ENCODE measurements at places on chromosomes 12 and 14. TPM values are rescaled to one million over a fixed set of nuclear protein-coding genes. Genes with fewer than 3 reads are reported as not detected.

INHBC gene
- not detected for polyA plus RNA-seq

TRMT61A gene
- 12.4 TPM for polyA plus RNA-seq

HOXC12 gene
- not detected for polyA plus RNA-seq

SLC10A1 gene
- polyA plus RNA-seq, result not detected

MYBPC1 gene
- 0.16 TPM for polyA plus RNA-seq

NXPH4 gene
- not detected for polyA plus RNA-seq

PRB2 gene
- not detected for polyA plus RNA-seq

GRCh38 chr12:58541300-58541690 is 379.0 kb downstream of the LRIG3 start:
- H3K27ac ChIP-seq, result no peak overlapping the region
- H3K36me3 ChIP-seq, result no peaks in the 10 kb centered on the region
- DNase-seq, result no peak
- H3K4me1 ChIP-seq, result no peaks in the 10 kb centered on the region
- H3K4me3 ChIP-seq, result no peak overlapping the region
- H3K27me3 ChIP-seq, result no peaks in the 10 kb centered on the region

DNA sequence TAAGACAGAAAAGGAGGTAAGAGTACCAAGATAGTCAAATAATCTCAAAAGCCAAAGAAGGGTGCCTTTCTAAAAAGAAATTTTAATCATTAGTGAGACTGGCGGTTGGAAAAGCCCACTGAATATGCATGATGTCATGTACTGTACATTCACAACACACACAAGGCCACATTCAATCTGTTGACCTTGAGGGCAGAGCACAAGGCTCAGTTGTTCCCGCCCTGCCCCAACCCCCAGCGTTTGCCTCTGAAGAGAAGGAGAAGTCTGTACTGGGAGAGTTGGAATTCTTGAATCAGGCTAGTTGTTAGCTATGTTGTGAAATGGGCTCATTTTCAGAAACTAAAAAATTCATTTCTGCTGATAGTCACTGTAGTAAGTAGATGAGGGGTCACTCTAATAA is 50.2 kb upstream of the NID2 start:
- no peak overlapping the region for H3K4me3 ChIP-seq
- no peak overlapping the region for H3K27ac ChIP-seq
- no peaks in the 10 kb centered on the region for H3K4me1 ChIP-seq
- no peaks in the 10 kb centered on the region for H3K27me3 ChIP-seq
- no peaks in the 10 kb centered on the region for H3K36me3 ChIP-seq

GRCh38 chr14:99205086-99205688 is 66.8 kb downstream of the BCL11B start:
- no peak for DNase-seq
- H3K4me1 ChIP-seq, result no peaks in the 10 kb centered on the region
- H3K27me3 ChIP-seq, result no peaks in the 10 kb centered on the region

- H3K27me3 ChIP-seq, result no peaks in the 10 kb centered on the region
- no peak overlapping the region for H3K27ac ChIP-seq
- H3K4me3 ChIP-seq, result no peak overlapping the region
- no peak for DNase-seq
These were observed 77.8 kb downstream of the HECTD4 start for GRCh38 chr12:112304436-112304835.

GRCh38 chr12:61220337-61220736 is 1039.9 kb upstream of the USP15 start:
- no peak overlapping the region for H3K27ac ChIP-seq
- H3K4me1 ChIP-seq, result no peaks in the 10 kb centered on the region
- no peaks in the 10 kb centered on the region for H3K36me3 ChIP-seq
- H3K4me3 ChIP-seq, result no peak overlapping the region
- H3K27me3 ChIP-seq, result no peaks in the 10 kb centered on the region
- DNase-seq, result no peak

DNA sequence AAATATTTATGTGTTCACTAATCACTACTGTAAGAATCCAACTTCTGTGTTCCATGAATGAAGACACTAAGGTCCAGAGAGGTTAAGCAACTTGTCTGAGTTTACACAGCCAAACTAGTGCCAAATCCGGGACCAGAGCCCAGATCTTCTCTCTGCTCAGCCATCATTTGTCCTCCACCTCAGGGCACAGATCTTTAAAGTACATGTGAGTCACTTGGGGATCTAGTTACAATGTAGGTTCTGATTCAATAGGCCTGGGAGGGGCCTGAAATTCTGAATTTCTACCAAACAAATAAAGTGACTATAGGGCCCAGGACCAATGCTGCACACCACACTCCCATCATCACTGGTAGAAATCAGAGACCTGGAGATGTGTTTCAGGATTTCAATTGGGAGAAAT is 162.9 kb downstream of the GXYLT1 start:
- no peak overlapping the region for H3K4me3 ChIP-seq
- H3K27me3 ChIP-seq, result no peaks in the 10 kb centered on the region
- no peak for DNase-seq
- no peaks in the 10 kb centered on the region for H3K36me3 ChIP-seq
- H3K4me1 ChIP-seq, result no peaks in the 10 kb centered on the region

DNA sequence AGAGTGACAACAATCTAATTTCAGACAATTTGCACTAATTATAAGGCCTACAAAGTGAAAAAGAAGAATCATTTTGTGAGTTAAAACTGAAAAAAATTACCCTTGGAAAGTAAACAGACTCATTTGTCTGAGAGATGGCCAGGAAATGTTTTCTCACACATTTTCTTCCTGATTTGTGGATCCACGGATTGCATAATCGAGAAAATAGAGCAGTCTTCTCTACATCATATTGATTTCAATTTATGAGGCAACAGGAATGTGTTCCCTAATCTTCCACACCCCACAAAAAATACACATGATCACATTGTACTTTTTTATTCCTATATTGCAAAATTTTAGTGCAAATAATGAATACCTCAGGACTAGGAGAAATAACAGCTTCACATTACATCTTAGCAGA is 160.8 kb downstream of the CCER1 start:
- H3K4me1 ChIP-seq, result no peaks in the 10 kb centered on the region
- no peak overlapping the region for H3K4me3 ChIP-seq
- DNase-seq, result no peak
- no peak overlapping the region for H3K27ac ChIP-seq
- H3K36me3 ChIP-seq, result no peaks in the 10 kb centered on the region

GRCh38 chr12:58314610-58315009 is 373.2 kb downstream of the ATP23 start:
- H3K36me3 ChIP-seq, result no peaks in the 10 kb centered on the region
- no peaks in the 10 kb centered on the region for H3K4me1 ChIP-seq
- no peak for DNase-seq
- H3K27me3 ChIP-seq, result no peaks in the 10 kb centered on the region

DNA sequence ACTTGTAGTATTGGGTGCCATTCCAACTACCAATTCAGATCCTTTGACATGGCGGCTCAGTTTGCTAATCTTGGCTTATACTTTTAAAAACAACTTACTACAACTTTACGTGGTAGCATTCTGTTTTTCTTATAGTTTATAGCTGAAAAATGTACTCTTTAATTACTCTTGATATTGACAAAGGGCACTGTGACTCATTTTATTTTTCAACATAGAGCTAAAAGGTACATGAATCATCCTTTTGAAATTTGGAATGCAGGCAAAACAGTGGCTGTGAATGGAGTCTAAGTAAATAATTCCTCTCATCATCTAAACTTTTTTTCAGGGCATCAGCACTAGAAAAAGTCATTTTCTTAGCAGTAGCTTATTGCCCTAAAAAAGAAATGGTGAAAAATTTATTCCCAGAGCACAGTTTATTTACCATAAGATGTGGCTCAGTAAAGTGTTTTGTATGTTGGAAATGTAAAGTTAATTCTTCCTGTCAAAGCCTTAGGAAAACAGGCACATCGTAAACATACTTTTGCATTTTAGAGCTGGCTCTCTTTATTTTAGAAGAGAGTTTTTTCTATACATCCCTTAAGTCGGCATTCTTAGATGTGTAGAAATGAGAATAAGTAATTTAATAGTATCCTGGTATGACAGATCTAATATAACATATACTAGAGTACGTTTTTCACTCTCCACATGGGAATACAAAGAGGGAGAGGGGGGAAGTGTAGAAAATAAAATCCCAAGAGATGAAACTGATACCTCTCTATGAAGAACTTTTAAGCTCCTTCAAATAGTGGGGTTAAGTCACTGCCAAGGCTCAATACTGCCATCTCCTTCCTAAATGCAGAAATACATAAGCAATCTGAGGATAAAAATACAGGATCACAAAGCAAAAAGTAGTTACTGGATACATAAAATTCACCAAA is 55.2 kb downstream of the SLC25A21 start:
- H3K4me1 ChIP-seq, result no peaks in the 10 kb centered on the region
- H3K27ac ChIP-seq, result no peak overlapping the region
- no peaks in the 10 kb centered on the region for H3K27me3 ChIP-seq
- no peaks in the 10 kb centered on the region for H3K36me3 ChIP-seq

DNA sequence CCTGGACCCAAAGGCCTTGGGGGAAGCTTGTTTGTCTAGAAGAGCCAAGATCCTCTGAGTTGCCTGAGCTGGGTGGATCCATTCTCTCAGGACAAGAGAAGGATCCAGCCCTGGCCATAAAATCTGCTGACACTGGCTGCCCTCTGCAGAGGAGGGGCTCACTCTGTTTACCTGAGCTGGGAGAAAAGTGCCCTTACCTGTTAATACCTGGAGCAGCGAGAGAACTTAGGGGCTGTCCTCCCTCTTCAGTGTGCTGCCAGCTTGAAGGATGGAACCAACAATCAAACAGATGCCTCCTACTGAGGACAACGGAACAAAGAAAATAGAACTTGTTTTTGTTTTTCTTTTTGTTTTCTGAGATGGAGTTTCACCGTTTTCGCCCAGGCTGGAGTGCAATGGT is 7.3 kb upstream of the KRT7 start:
- H3K4me1 ChIP-seq, result peaks cover 36% of the 10 kb centered on the region
- H3K27me3 ChIP-seq, result peaks cover 4% of the 10 kb centered on the region
- peak overlapping the region; percentile 40 for H3K27ac ChIP-seq

GRCh38 chr12:64558754-64559153 is 51.5 kb upstream of the RASSF3 start:
- DNase-seq, result no peak
- H3K36me3 ChIP-seq, result no peaks in the 10 kb centered on the region
- H3K27me3 ChIP-seq, result no peaks in the 10 kb centered on the region
- peaks cover 18% of the 10 kb centered on the region for H3K4me1 ChIP-seq
- H3K27ac ChIP-seq, result no peak overlapping the region
- H3K4me3 ChIP-seq, result no peak overlapping the region

DNA sequence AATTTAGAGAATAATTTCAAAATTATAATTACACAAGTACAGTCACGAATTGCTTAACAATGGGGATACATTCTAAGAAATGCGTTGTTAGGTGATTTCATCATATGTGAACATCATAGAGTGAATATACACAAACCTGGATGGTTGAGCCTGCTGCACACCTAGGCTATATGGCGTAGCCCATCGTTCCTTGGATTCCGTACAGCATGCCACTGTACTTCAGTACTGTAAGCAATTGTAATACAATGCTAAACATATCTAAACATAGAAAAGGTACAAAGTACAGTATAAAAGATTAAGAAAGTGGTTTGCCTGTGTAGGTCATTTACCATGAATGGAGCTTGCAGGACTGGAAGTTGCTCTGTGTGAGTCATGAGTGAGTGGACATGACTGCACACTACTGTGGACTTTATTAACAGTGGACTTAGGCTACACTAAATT is 286.2 kb downstream of the CACNA1C start:
- peaks cover 99% of the 10 kb centered on the region for H3K4me1 ChIP-seq
- H3K27ac ChIP-seq, result peak overlapping the region; percentile 97
- no peak overlapping the region for H3K4me3 ChIP-seq
- no peaks in the 10 kb centered on the region for H3K27me3 ChIP-seq

GRCh38 chr14:101594511-101595148 is 33.3 kb downstream of the DIO3 start:
- H3K4me3 ChIP-seq, result no peak overlapping the region
- H3K4me1 ChIP-seq, result peaks cover 3% of the 10 kb centered on the region
- no peaks in the 10 kb centered on the region for H3K36me3 ChIP-seq
- no peak for DNase-seq
- no peak overlapping the region for H3K27ac ChIP-seq

DNA sequence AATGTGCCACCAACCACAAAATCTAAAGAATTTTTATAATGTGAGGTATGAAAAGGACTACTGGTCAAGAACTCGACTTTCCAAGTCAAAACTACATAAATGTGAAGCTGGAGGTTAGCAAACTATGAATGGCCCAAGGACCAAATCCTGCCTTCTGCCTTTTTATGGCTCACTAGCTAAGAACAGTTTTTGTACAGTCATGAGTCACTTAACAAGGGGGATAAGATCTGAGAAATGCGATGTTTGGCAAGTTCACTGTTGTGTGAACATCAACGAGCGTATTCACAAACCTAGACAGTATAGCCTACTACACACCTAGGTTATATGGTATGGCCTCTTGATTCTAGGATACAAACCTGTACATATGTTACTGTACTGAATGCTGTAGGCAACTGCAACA is 28.2 kb downstream of the FERMT2 start:
- H3K27ac ChIP-seq, result no peak overlapping the region
- H3K36me3 ChIP-seq, result no peaks in the 10 kb centered on the region
- DNase-seq, result no peak

GRCh38 chr14:25396128-25396527 is 346.2 kb upstream of the STXBP6 start:
- no peaks in the 10 kb centered on the region for H3K27me3 ChIP-seq
- no peaks in the 10 kb centered on the region for H3K4me1 ChIP-seq

GRCh38 chr12:6766651-6767349 is 637 bp downstream of the PTMS start:
- no peak overlapping the region for H3K27ac ChIP-seq
- H3K4me3 ChIP-seq, result peak overlapping the region; percentile 57
- DNase-seq, result peak; percentile 62
- H3K27me3 ChIP-seq, result peaks cover 19% of the 10 kb centered on the region
- peaks cover 39% of the 10 kb centered on the region for H3K4me1 ChIP-seq

GRCh38 chr12:75666126-75666938 is 154.9 kb upstream of the KRR1 start:
- H3K27ac ChIP-seq, result no peak overlapping the region
- no peaks in the 10 kb centered on the region for H3K36me3 ChIP-seq
- H3K4me3 ChIP-seq, result no peak overlapping the region
- no peaks in the 10 kb centered on the region for H3K4me1 ChIP-seq
- DNase-seq, result no peak

DNA sequence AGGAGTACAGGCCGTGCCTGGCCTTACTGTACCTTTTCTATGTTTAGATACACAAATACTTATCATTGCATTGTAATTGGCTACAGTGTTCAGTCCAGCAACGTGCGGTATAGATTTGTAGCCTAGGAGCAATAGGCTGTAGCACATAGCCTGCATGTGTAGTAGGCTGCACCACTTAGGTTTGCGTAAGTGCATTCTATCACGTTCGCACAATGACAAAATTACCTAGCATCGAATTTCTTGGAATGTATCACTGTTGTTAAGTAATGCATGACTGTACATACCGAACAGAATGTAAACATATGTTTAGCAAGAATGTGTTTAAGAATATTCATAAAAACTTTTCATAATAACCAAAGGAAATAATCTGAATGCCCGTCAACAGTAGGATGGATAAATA is 31.9 kb downstream of the VRTN start:
- no peaks in the 10 kb centered on the region for H3K36me3 ChIP-seq
- no peak overlapping the region for H3K27ac ChIP-seq
- no peak overlapping the region for H3K4me3 ChIP-seq
- no peaks in the 10 kb centered on the region for H3K27me3 ChIP-seq

GRCh38 chr12:49043856-49044258 is 16.7 kb downstream of the KMT2D start:
- no peak overlapping the region for H3K4me3 ChIP-seq
- H3K4me1 ChIP-seq, result no peaks in the 10 kb centered on the region
- H3K27ac ChIP-seq, result no peak overlapping the region
- peak; percentile 49 for DNase-seq
- H3K27me3 ChIP-seq, result no peaks in the 10 kb centered on the region
- H3K36me3 ChIP-seq, result peaks cover 100% of the 10 kb centered on the region

All from CD14-positive monocyte (primary cell).